ENCODE measurements at places on chromosomes 3 and 15.

DNA sequence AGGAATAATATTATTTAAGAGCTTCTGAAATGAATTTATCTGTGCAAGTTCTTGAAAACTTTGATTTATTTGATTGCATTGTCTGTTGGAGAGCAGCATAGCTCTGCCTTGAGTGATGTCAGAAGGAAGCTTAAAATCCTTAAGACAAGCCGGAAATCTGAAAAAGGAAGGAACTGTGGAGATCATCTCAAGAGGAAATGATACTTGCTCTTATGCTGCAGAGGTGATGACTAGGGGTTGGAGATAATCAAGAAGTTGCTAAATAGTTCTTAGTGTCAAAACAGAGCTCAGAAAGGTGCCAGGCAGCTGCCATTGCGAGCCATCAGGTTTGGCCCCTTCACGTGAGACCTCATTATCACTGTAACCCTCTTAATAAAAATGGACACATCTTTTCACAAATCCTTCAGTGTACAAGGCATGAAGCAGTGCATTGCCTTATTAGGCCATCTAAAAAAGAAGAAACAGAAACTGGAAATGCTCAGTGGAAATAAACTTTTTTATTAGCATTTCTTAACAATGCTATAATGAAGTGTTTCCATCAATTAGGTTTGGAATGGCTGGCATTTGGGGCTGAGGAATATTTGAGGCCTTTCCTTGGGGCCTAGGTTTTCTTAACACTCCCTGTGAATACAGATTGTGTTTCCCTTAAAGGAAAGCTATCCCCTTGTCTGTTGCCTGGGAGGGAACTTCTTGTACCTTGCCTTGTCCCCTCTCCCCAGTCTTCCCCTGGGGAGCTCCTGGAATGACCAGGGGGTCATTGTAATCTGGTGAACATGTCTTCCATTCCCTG lies 34.5 kb upstream of the VILL start:
- no peak for DNase-seq

DNA sequence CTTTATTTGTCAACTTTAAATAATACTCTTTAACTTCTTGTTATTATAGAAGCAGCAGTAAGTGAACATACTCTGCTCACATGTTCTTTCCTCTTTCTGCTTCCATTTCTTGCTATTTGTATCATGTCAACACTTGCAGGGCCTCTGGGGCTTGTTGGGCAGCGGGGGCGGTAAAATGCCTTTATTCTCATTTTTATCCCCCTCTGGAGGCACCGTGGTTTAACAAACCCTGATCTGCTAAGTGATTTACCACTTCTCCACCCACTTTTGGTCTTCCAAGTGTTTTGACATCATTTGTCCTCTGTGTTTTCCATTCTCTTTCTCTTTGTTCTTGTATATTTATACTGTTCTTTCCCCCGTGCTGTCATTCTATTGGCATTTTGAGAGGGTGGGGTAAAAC lies 33.9 kb downstream of the SCN10A start:
- no peak for DNase-seq

- peak; percentile 63 for DNase-seq
These were observed 602 bp upstream of the BAHD1 start for GRCh38 chr15:40439960-40440742.

DNA sequence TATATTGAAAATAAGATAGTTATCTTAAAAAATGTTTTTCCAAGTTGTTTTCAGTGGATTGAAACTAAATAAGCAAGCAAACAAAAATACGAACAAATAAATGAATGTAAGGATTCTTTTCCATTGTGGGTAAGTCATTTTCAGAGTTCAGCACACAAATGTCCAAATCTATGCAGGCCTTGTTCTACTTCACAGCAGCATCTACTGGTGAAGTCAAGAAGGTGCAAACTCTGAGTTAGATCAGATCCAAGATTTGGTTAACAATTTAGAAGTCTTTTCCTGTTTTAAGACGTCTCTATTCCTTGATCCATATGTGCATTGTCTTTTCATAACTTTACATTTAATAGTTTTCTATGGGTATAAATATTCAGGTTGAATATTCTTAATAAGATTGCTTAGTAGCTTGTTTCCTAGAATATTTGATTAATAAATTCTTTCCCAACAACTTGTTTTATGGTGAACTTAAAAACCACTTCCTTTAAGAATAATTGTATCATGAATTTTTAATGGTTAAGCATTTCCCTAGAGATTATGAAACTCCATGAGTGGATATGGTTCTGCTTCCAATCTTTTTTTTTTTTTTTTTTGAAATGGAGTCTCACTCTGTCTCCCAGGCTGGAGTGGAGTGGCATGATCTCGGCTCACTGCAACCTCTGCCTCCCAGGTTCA lies 10.5 kb downstream of the PTX3 start:
- DNase-seq: peak; percentile 18

GRCh38 chr3:186025161-186025560 lies 83.7 kb downstream of the ETV5 start:
- no peak for DNase-seq

DNA sequence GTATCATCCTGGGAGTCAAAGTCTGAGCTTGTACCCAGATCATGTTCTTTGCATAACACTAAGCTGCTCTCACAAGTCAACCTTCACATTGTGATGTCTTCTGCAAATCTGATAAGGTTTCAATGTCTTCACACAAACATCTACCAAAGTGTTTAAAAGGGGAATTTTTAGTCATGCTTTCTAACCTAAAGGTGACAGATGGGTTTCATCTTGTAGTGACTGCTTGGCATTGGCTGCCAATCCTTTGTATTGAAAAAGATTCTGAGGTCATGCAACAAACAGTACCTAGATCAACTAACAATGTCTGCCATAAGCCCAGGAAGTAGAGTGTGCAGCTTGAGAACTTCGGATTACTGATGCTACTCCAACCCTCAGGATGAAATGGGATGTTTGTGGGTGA lies 43.6 kb upstream of the DIPK2A start:
- no peak for DNase-seq

DNA sequence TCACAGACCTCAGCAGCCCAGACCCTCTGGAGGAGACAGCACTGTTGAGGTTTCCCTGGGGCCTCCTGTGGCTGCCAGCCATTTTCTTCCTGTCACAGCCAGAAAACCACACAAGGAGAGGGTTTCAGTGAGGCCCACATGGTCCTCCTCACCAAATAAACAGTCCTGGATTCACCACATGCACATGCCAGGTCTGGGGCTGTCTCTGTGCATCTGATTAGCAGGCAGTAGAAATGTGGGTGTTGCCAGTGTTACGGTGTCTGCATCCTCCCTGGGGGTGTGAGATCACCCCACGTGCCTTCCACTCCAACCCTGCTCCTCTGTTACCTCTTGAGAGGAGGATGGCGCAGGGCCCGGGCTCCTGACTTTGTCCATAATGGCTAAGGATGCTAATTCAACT lies 140.4 kb downstream of the CHDH start:
- DNase-seq: no peak

DNA sequence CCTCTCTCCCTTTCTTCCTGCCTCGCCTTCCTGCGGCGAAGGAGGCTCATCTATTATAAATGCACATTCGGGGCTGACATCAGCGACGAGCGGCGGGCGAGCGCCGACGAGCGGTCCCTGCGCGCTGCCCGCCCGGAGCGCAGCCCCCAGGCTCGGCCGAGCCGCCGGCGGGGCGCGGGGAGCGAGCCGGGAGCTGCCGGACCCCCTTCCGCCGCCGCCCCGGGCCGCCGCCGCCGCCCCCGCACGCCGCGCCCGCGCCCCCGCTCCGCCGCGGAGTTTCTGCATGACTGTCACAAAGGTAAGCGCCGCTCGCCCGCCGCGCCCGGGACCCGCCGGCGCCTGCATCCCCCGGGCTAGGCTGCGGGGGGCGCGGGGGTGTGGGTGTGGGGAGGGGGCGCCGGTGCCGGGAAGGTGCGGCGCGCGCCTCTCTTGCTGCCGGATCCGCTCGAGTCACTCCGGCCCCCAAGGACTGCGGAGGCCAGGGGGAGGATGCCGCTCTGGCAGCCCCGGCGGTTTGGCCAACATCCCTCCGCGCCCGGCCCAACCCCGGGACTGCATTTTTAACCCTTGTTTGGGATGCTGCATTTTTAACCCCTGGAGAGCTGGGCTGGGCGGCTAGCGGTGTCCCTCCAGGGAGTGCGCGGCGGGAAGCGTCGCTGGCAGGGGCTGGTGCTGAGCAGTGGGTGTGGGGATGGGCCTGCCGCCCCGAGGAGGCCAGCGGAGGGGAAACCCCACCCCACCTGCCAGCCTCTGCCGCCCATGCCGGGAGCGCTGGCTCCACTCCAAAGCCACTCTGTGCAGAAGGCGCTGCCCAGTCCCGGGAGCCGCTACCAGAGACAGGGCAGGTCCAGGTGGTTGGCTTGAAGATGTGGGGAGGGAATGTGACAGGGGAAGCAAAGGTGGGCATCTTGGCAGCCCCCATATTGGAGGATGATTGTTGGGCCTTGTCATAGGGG lies at the start of gene CORO2B:
TSS of gene CORO2B (plus strand) at position 14 of the 956 bp plus-strand sequence. CDS start at position 284, 270 bp downstream.
- peak; percentile 58 for DNase-seq

- DNase-seq: no peak
These were observed 10.3 kb upstream of the ABHD10 start for GRCh38 chr3:111968319-111969054.

- no peak for DNase-seq
These were observed 1.0 kb upstream of the MGA start for GRCh38 chr15:41659190-41659589.

GRCh38 chr3:124044956-124045355 lies 53.0 kb upstream of the ROPN1 start:
- DNase-seq: no peak

GRCh38 chr3:150760431-150761200 lies 2.4 kb downstream of the SIAH2 start:
- DNase-seq: no peak

GRCh38 chr3:140532793-140533330 lies 145.0 kb upstream of the TRIM42 start:
- no peak for DNase-seq

- DNase-seq: no peak
These were observed 46.4 kb downstream of the TIPARP start for GRCh38 chr3:156720826-156721225.

DNA sequence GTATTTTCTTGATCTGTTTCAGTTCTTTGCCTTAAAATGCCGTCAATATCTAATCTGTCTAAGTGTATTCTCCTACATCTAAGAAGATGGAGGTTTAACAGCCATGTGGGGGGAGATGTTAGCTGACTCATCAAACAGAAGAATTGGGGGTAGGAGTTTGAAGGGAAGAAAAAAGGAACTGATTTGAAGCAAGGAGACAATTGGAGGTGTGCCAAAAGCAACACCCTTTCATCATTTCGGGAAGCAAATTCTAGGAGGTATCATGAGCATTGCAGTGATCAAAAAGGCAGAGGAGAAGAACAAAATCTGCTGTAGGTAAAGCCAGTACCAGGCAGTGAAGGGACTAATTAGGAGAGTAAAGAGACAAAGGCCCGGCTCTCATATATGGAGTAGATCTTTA lies 337.3 kb upstream of the TBC1D5 start:
- no peak for DNase-seq

- DNase-seq: no peak
These were observed 42.1 kb upstream of the HES1 start for GRCh38 chr3:194093842-194094241.

DNA sequence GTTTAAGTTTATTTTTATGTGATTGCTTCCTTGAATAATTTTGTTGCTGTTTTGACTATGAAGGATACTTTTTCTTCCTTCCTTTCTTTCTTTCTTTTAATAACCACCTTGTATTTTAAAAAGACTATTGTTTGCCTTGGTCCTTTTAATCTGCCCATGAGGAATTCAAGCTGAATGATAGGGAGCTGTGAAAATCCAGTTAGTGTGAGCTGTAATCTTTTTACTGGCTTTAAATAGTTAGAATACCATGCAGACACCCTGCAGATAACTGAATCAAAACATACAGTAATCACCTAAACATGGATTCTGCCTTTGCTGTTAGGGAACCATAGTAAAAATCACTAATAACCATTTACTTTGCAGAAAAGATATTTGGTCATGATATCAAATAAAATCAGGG lies 110.7 kb downstream of the RSRC1 start:
- DNase-seq: no peak

- peak; percentile 26 for DNase-seq
These were observed 283.9 kb downstream of the GRM7 start for GRCh38 chr3:7144697-7145308.

GRCh38 chr3:77254967-77255831 lies 215.3 kb downstream of the ROBO2 start:
- peak; percentile 58 for DNase-seq

- no peak for DNase-seq
These were observed 87.0 kb downstream of the PLXNA1 start for GRCh38 chr3:127069814-127070440.

DNA sequence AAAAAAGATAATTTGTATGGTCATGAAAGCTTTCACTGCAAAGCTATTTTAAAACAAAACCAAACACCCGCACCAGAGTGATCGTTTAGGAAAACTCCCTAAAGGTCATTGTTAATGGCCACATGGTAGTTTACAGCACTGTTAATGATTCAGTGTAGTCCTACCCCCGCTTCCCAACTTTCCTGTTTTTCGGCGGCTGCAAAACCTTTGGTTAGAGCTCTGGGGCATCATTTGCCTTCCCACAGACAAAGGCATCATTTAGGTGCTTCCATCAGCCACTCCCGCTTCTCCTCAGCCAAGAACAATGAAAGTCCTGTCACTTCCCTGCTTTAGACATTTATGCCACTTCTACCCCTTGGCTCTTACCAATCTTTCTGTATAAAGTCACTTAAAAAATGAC lies 10.6 kb downstream of the MELTF start:
- peak; percentile 74 for DNase-seq

DNA sequence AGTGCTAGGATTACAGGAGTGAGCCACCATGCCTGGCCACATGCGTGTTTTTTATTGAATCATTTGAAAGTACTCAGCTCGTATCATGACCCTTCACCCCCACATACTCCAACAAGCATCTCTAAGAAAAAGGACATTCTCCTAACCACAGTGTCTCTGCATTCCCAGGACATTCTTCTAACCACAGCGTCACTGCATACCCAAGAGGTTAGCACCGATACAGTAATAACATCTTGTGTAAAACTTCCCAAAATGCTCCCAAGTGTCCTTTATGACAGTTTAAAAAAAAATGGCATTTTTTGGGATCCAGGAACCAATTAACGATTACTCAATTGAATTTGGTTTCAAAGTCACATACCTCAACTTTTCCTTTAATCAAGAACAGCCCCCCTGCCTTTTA lies 39.6 kb downstream of the FLNB start:
- DNase-seq: no peak

DNA sequence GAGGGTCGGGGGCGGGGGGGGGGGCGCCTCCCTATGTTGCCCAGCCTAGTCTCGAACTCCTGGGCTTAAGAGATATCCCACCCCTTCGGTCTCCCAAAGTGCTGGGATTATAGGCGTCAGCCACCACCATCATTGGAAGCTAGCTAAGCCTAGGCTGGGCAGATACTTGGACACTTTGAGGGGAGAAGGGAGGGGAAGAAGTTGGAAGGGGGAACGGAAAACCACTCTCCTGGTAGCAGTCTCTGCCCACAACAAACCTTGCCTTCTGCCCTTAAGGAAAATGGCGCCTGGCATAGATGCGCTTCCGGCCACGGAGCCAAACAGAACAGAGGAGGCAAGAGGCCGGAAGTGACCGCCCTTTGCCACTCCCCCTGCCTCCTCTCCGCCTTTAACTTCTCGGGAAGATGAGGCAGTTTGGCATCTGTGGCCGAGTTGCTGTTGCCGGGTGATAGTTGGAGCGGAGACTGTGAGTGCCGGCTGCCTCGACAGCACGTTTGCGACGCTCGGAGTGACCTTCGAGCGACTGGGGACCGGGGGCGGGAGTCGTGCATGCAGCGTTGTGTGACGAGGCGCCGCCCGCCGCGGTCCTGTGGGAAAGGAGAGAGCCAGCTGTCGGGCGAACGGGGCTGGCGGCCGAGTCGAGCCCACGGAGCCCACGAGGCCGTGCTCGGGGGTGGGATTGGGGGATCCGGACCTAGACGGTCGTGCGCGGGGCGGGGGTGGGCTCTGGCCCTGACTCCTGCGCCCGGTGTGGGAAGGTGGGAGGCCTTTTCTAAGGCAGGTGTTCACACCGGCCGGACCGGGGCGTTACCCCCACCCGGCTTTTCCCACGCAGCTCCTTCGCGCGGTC lies at the start of gene MFN1:
TSS of gene MFN1 (plus strand) at position 365 of the 850 bp plus-strand sequence. CDS start 1,143 bp downstream, outside the sequence.
- peak; percentile 97 for DNase-seq

All from SW480 (cell line).